ENCODE measurements at places on chromosomes 1 and 21. TPM values are rescaled to one million over a fixed set of nuclear protein-coding genes. Genes with fewer than 3 reads are reported as not detected.

DNA sequence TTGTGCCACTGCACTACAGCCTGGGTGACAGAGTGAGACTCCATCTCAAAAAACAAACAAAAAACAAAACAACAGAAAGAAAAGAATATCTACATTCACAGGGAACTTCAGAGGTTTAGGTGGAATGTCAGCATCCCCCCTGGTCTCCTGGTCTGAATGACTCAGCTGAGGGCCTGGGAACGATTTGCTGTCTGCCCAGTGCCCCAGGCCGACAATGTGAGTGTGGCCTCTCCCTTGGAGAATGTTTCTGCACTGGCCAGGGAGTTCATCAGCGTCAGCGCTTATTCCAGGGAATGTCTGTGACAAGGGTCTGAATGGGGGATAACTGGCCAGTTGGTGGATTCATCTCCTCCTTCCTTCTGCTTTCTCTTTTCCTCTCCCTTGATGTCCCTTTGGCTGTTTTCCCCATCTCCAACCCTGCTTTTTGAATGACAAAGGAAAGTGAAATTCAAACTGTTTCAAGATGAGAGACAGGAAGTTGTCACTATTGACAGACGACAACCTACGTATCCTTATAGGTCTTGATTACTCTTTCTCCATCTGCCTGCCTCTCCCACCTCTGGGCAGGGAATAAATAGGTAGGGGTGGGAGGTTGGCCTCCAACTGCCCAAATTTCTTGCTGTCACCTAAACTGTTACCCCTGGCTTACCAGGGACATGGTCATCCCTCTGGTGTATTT is 213.1 kb downstream of the HHAT start:
- no peak for DNase-seq

DNA sequence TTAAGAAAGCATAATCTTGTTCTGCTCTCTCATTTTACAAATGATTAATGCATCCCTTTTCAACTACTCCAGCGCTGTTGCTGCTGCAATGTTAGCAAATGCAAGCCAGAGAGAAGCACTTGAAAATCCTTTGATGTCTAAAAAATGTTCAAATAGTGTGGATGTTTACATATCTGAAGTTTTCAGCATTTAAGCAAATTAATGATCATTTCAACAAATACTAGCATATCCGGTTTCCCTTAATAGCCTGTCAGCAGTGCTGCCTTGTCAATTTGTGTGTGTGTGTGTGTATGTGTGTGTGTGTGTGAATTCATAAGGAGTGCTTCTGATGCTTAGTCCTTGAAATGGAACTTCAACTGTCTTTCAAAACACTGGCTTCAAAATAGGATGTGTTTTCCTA is 48.1 kb upstream of the WNT2B start:
- no peak for DNase-seq

DNA sequence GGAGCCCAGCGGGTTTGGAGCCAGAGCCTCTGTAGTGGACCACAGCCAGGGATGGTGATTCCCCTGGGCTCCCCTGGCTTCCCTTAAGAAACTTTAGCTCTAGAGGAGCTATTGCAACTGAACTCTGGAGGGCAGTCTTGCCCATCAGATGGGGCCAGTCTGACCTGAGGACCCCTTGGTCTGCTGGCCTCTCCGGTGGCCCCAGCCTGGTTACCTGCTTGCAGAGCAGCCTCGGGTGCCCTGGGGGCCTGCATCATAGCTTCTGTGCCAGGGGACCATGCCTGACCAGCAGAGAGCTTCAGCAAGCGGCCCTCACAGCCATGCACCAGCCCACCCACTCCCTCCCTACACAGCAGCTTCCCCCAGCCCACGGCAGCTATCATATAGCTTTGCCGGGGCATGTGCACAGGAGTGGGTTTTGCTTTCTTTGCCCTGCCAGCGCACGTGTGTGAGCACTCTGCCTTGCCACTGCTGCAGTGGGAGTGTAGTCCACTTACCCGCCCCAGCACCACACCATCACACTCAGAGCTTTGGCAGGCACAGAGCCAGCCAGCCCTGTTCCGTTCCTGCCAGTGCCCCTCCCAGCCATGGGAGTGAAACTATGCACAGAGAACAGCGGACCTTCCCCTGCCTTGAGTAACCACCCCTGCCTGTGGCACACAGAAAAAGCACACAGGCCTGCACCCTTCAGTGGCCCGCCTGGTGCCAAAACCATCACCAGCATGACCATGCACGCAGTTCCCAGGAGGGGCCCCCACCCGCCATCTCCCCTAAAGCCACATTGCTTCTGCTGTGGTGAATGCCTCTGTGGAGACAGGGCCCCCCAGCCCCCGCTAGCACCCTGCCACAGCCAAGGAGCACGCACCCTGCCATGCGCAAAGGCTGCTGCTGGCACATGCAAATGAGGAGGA is 442.9 kb upstream of the NEGR1 start:
- DNase-seq: peak; percentile 17

DNA sequence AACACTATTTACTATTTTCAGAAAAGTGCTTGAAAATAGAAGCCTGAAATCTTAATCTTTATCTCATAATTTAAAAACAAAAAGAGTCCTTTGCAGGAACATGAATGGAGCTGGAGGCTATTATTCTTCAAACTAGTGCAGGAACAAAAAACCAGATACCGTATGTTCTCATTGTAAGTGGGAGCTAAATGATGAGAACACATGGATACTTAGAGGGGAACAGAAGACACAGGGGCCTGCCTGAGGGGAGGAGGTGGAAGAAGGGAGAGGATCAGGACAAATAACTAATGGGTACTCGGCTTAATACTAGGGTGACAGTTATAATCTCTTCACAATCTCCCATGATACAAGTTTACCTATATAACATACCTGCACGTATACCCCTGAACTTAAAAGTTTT is 176.3 kb downstream of the SDCCAG8 start:
- no peak for DNase-seq

DNA sequence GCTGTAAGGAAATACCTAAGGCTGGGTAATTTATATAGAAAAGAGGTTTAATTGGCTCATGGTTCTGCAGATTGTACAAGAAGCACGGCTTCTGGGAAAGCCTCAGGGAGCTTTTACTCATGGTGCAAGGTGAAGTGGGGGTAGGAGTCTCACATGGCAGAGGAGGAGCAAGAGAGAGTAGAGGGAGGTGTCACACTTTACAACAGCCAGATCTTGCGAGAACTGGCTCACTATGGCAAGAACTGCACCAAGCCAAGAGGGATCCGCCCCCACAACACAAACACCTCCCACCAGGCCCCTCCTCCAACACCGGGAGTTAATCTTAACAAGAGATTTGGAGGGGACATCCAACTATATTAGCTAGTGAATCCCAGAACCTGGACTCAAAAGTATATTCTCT is 135.4 kb upstream of the SOD1 start:
- no peak for DNase-seq

The RASAL2 gene
- 35.7 TPM for total RNA-seq
